Fibroblast of the aortic adventitia (primary cell): ENCODE measurements at places on chromosomes 11 and 22. TPM values are rescaled to one million over a fixed set of nuclear protein-coding genes. Genes with fewer than 3 reads are reported as not detected.

- no peak for DNase-seq
These were observed 32.9 kb upstream of the CYP2D6 start for GRCh38 chr22:42163515-42163914.

PIH1D2 gene
- 5.1 and 5.5 TPM in 2 replicates for total RNA-seq

MGAT3 gene
- total RNA-seq = 0.27 and 2.0 TPM in 2 replicates

CD3D gene
- not detected in 2 replicates for total RNA-seq

DNA sequence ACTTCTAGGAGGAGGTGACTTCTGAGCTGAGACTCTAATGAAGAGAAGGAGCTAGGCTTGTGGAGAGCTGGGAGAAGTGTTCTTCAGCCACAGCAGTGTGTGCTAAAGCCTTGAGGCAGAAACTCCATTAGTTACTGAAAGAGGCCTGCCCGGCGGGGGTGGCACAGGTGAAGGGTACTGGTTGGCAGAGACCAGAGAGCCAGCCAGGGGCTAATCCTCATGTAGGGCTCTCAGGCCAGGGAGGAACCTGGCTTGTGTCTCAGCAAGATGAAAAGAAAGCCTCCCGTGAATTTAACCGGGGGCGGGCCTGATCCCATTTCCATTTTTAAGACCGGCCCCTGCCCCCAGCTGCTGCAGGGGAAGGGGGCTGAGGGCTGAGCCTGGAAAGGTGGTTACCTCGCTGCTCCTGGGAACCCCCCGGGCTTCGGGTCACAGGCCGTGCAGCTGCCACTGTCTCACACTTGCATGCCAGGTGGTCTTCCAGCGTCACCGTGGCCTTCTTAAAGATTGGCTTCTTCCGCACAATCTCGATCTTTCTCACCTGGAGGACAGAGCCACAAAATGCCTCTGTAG, 15.0 kb downstream of the PDGFB start:
- DNase-seq = no peak

KCNJ11 gene
- not detected in 2 replicates for total RNA-seq

GRCh38 chr11:68399916-68400315, 60.6 kb upstream of the PPP6R3 start:
- no peak for DNase-seq

FBXO3 gene
- 43.7 and 52.1 TPM in 2 replicates for total RNA-seq

DNA sequence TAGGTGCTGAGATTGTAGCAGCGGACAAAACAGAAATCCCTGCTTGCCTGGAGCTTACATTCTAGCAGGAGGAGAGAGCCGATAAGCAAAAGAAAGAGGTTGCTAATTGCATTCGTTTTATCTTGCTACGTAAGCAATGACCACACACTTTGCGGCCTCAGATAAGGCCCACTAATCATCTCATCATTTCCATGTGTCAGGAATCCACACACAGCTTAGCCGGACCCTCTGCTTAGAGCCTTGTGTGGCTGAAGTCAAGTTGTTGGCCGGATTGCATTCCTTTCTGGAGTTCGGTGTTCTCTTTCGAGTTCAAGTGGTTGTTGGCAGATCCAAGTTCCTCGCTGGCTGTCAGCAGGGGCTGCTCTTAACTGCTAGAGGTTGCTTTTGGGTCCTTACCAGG, 101.6 kb downstream of the CHST1 start:
- DNase-seq = no peak

- DNase-seq = peak; percentile 71
These were observed 8.7 kb downstream of the TSKU start for GRCh38 chr11:76791861-76792260.

DNA sequence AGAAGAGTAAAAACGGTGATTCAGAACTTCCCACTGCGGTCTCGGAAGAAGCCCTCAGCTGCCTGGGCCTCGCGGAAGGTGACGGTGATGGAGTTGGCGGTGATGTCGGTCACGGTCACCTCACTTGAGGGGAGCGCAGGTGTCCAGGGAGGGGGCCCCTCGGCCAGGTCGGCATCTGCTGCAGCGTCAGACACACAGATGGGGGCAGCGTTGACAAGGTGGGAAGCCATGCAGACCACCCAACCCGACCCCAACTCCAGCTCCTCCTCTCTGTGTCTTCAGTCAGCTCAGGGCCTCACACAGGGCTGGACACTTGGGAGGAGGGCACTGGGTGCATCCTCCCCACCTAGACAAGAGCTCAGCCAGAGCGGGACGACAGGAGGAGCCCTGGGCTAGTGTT, 18.6 kb downstream of the CBX7 start:
- DNase-seq = no peak

DNA sequence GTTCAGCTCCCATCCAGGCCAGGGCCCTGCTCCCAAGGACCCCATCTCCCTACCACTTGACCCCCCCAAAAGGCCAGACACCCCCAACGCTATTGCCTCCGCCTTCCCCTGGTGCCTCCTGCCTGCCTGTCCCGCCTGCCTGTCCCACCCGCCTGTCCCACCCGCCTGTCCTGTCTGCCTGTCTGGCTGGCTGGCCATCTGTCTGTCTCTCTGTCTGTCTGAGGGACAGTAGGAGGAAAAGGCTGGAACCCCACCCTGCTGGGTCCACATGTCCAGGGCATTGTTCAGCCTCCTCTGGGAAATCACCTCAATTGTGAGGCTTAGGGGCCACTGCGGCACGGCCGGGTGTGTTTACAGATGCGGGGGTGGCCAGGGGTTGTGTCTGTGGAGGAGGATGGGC, 25.3 kb upstream of the CBX7 start:
- no peak for DNase-seq

CRYBB3 gene
- not detected in 2 replicates for total RNA-seq

CDC42BPG gene
- total RNA-seq = 0.08 and 0.09 TPM in 2 replicates

DNA sequence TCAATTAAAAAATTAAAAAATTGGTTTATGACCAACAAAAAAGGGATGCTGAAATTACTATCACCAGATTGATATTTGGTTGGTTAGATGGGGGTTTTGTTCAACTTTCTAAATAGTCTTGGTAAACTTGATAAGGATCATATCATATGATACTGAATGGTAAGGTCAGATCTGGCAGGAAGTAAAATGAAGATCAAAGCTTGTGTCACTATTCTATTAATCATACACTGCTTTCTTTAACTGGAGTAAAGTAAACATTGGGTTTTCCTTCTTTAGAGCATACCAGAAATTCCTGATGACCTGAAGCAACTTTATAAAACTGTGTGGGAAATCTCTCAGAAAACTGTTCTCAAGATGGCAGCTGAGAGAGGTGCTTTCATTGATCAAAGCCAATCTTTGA, 40.2 kb downstream of the RRM1 start:
- peak; percentile 47 for DNase-seq
